ENCODE measurements at places on chromosomes 3 and 15.
A peak's percentile ranks its signal among the peaks of the same experiment; 100 is the strongest.

GRCh38 chr3:21551019-21551418 lies 200.0 kb downstream of the ZNF385D start:
- DNase-seq: no peak

GRCh38 chr3:78791753-78792152 lies 976.0 kb downstream of the ROBO1 start:
- DNase-seq: no peak

GRCh38 chr3:147794596-147794995 lies 385.4 kb downstream of the ZIC1 start:
- DNase-seq: no peak

- no peak for DNase-seq
Measured at GRCh38 chr3:144409319-144409718, 437.7 kb downstream of the DIPK2A start.

DNA sequence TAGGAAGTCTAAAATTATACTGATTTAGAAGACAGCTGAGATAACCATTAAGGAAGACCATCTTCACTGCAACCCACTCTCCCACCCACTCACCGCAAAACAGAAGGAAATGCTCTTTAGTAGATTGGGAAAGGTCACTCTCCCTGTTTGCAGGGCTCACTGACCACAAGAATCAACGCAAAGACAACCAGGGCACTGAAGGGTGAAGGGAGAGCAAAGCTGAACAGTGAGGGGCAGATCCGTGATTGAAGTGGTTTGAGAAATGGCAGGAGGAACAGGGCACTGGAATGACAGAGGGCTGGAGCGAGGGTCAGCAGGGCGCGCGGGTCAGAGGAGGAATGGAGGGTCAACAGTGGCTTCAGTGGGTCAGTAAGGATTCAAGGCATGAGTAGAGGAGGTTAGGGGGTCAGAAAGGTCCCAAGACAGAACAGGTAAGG lies 520 bp downstream of the MESD start:
- DNase-seq: no peak

GRCh38 chr3:69232482-69232881 lies 110.1 kb upstream of the LMOD3 start:
- no peak for DNase-seq

DNA sequence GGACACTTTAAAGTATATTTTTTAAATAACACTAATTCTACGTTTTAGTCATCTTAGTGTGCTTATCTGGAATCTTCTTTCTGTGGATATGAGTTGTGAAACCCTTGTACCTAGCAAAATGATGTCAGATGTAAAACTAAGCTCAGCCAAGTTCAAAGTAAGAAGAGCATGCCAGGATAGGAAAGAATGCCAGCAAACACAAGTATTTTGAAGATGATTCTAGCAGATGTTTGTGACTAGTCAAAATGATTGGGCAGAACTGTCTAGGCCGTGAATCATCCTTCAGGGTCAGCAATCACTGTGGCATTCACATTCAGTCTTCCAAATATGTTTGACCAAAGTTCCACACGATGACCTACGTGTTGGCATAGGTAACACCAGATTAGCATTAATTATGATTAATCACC lies 5.4 kb upstream of the PLOD2 start:
- DNase-seq: peak; percentile 60

- DNase-seq: no peak
Measured at GRCh38 chr3:157398598-157398997, 38.1 kb upstream of the PTX3 start.

Measured in non-pigmented ciliary epithelial cell (primary cell).